ENCODE measurements at places on chromosomes 7 and 10.

DNA sequence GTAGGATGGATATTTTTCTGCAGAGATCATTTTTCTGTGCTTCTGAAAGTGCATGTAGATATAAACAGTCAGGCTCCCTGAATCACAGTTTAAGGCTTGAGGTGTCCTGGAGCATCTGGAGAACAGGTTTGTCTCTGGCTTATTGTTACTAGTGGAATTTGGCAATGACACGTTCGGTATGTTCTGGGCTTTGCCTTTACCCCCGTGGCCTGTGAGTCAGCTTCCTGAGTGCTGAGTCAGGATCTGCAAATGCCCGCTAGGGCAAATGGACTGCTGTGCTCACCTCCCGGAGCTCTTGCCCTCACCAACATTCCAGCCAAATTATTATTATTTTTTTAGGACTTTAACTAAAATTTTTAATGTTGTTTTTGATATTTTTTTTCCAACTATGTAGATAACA is 192.5 kb upstream of the PRSS1 start:
- peak; percentile 95 for DNase-seq

DNA sequence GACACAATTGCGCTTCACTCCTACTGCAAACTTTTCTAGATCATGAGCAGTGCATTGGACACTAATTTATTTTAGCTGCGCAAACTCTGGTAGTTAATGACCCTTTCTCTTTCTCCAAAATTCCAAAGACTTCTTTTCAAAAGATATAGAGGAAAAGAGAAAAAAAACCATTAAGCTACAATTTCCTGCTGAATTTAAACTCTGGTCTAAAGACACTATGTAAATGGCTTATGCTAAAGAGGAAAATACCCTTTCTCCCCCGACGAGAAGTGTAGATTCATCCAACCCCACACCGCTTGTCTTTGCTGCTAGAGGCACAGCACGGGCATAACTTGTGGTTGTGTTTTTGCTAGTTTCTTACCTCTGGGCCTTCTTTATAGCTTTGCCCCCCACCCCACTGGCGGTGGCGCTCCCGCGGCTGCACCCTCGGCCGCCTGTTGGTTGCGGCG is 84.1 kb downstream of the SNX10 start:
- no peak for DNase-seq

- peak; percentile 84 for DNase-seq
Measured at GRCh38 chr10:43348511-43349312, 22.7 kb upstream of the FXYD4 start.

DNA sequence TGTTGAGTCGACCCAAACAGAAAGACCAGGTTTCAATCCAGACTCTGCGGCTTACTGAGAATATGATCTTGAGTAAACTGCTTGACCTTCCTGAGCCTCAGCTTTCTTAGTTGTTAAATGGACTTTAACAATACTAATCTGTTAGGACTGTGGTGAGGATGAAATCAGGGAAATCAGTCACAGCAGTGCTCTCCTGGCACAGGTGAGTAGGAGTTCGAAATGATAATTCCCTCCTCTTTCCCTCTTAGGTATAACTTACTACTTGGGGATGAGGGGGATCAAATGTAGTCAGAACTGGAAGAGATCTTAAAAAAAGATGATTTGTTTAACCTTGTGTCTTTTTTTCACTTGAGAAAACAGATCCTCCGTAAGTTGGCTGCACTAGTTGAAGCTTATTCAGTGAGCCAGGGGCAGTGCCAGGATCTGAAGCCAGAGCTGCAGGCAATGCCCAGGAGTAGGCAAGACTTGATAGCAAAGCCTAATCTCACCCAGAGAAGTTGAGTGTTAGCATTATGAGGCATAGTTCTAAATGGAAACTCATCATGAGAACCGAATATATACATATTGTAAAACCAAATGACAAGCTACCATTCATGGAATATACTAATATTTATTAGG is 1.8 kb upstream of the MAGI2 start:
- DNase-seq: no peak

GRCh38 chr10:7546385-7546967 is 120.3 kb downstream of the ITIH5 start:
- DNase-seq: no peak

DNA sequence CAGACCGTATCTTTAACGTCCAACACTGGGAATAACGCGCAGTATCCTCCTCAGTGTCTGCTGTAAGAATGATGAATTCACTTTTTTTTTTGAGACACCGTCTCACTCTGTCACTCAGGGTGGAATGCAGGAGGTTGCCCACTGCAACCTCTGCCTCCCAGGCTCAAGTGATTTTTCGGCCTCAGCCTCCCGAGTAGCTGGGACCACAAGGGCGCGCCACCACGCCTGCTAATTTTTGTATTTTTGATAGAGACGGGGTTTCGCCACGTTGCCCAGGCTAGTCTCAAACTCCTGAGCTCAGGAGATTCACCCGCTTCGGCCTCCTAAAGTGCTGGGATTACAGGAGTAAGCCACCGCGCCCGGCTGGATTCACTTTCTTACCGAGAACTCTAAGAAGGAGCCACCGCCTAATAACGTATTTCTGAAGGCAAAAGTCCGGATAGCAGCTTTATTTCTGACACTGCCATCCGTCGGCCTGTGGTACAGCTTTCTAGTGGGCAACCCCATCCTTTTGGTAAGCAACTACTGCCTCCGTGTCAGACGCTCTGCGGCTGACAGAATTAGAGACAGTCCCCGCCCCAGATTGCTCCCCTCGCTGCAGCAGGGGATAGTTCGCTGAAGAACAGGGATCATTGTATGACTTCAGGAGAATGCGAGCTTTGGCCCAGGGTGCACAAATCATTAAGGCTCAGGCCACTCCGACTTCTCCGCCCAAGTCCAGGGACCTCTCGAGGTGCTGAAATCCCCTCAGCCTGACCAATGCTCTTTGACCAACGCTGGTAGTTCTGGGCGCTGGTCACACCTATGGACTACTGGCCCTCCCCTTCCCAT is 662 bp downstream of the POLR3A start:
- peak; percentile 50 for DNase-seq

Data from fibroblast of pulmonary artery (primary cell).